ENCODE measurements at places on chromosomes 12 and 14.

DNA sequence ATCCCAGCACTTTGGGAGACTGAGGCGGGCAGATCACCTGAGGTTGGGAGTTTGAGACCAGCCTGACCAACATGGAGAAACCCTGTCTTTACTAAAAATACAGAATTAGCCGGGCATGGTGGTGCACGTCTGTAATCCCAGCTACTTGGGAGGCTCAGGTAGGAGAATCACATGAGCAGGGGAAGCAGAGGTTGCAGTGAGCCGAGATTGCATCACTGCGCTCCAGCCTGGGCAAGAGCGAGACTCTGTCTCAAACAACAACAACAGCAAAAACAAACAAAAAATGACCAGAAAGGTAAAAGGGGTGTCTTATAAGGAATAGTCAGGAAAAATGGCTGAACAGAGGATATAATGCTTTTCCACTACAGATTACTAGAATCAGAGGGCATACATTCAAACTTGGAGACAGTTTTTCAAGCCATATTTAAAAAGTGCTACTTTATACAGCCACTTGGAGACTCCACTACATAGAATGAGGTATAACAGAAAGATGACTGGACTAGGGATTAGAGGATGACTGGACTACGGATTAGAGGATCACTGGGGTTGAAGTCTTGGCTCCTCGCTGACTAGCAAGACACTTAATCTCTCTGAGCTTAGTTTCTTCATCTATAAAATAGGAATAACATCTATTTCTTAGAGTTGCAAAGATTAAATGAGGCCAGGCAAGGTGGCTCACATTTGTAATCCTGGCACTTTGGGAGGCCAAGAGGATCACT, 4.9 kb upstream of the CS start:
- no peak for DNase-seq

GRCh38 chr14:69505338-69506240, 21.1 kb downstream of the PLEKHD1 start:
- no peak for DNase-seq

GRCh38 chr12:25789541-25789944, 168.9 kb upstream of the RASSF8 start:
- DNase-seq, result peak; percentile 67

DNA sequence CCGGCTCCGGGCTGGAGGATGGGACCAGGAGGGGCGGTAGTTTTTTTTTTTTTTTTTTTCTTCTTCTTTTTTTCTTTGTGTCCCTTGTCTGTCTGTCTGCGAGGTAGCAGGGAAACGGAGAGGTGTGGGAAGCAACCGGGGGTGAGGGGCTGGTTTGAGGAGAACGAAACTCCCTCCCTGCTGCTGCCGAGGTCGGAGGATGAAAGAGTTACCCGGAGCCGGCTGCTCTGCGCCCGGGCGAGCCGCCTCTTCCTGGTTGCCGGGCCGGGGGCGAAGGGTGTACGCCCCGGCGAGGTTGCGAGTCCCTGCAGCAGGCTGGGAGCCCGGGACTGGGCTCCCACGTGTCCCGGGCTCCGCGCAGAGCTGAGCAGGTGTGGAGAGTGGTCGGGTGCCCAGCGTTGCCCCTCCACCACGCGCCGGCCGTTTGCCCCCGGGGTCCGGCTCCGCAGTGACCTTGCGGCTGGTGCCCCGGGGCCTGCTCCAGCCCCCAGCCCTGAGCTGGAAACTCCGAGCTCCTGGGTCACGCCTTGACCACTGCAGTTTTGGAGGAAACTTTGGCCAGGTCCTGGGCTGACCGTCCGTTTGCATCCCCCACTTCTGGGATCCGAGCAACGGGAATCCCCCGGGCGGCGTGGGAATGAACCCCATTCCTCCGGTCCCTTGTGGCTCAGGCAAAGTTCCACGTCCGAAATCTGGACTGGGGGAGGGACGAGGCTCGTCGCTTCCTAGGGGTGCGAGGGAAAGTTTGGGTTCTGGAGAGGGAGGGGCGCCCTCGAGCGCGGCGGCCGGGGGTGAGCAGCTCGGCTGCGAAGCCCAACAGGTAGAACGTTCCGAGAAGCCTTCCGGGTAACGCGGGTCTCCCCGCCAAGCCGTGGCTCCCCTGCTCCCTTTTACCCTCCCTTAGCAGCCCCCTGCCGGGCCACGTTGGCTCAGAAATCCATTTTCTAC, 1.3 kb downstream of the CHST11 start:
- DNase-seq, result peak; percentile 32

DNA sequence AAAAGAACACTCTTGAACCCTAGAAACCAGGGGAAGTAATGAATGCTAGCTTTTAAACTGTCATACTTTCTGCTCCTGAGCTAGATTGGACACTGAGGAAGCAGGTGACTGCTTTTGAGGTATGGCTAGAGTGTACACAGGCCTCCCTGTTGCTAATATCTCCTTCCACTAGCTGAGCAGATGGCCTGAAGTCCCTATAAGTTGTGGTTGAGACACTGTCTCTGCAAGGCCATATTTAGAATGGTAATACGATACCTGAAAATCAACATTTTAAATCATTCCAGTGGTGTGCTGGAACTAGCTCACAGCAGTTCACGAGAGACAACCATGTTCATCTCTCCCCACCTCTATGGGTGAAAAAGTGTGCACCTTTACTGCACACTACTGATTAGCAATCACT, 46.4 kb upstream of the BMP4 start:
- DNase-seq, result no peak

DNA sequence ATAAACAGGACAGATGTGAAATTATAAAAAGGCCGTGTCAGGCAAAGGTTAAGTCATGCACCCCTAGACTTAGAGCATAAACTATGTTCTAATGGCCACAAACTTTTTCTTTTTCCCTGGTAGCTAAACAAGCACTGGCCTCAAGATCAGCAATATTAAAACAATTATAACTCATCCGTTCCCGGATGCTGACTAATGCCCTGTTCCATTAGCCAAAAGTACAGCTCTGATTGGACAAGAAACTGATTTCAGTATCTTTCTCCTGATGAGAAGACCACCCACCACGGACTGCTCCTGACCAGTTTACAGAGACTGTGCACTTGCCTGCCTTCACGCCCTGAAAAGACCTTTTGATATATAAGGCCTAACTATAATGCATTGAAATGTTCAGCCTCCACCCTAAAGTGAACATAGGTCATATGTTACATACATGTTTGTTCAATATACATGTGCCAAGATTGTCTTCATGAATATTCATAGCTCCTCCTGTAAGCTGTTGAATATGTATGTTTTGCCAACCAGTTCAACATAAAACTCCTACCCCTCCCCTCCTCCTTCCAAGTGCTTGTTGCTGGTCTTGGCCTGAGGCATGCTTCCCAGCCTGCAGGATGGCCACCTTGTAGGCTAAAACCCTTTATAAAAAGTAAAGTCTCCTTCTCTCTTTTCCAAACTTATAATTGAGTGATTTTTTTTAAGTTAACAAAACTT, 162.0 kb downstream of the IPO8 start:
- no peak for DNase-seq

GRCh38 chr14:69013943-69014782, 35.1 kb upstream of the ACTN1 start:
- DNase-seq, result peak; percentile 37

All from fibroblast of lung (primary cell).